GM03348 (cell line): ENCODE measurements at places on chromosomes 11 and 22.

GRCh38 chr22:27073601-27074425, 416.4 kb downstream of the MIAT start:
- no peak for DNase-seq

DNA sequence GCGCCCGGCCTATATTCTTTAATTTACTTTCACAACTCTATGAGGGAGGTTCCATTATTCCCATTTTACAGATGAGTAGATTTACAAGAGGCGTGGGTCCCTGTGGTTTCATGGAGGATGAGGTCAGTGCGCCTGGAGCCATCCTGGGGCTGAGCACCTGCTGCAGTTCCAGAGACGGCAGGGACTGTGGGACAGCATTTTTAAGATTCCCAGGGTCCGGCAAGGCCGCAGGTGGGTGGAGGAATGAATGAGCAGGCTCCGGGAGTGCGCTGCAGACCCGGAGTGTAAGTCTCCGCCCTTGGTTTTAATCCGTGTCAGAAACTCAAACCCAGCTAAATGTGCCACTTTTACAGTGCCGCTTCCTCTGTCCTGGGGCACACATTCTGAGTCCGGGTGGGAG, 4.1 kb upstream of the CHRM1 start:
- DNase-seq = no peak

- no peak for DNase-seq
These were observed 150.9 kb downstream of the CACNA1I start for GRCh38 chr22:39721206-39722031.

- no peak for DNase-seq
These were observed 1.5 kb upstream of the CHST1 start for GRCh38 chr11:45666648-45667642.

DNA sequence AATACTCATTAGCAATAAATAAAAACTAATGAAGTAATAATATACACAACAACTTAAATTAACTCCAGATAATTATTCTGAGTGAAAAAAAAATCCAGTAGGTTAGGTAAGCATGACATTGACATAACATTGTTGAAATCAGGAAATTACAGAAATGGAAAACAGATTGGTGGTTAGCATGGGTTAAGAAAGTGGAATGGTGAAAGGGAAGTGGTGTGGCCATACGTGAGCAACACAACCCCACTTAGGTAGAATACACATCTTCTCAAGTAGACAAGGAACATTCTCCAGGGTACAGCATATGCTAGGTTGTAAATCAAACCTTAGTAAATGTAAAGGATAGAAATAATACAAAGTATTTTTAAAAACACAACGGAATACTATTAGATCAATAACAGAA, 30.2 kb upstream of the CLTCL1 start:
- DNase-seq = no peak

DNA sequence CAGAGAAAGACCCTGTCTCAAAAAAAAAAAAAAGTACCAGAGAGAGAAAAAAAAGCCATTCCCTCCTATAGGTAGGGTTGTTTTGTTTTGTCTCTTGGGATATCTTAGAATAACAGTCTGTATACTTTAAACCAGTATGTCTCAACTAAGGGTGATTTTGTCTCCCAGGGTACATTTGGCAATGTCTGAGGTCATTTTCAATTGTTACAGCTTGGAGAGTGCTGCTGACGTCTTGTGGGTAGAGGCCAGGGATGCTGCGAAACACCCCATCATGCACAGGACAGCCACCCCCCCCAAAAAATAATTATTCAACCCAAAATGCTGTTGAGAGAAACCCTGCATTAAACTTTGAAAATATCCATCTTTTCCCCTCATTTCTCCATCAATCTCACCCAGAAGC, 56.1 kb upstream of the CRTAM start:
- no peak for DNase-seq

DNA sequence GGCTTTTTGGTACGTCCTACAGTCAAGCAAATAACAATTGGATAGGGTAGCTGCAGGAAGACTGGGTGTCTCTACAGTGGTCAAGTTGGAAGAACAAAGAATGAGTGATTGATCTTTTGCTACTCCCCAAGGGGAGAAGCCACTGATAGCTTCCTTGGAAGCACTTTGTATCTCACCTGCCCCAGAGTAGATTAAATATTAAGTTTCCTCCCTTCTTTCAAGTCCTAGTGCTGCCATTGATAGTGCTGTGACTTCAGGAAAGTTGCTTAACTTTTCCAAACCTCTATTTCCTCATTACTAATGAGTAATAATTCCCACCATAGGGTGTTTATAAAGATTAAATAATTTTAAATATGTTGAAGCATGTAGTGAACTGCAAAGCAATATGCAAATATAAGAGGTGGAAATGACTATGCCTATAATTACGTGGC, 35.6 kb upstream of the EHF start:
- no peak for DNase-seq

GRCh38 chr11:66720899-66721470, 8.0 kb downstream of the SPTBN2 start:
- no peak for DNase-seq

DNA sequence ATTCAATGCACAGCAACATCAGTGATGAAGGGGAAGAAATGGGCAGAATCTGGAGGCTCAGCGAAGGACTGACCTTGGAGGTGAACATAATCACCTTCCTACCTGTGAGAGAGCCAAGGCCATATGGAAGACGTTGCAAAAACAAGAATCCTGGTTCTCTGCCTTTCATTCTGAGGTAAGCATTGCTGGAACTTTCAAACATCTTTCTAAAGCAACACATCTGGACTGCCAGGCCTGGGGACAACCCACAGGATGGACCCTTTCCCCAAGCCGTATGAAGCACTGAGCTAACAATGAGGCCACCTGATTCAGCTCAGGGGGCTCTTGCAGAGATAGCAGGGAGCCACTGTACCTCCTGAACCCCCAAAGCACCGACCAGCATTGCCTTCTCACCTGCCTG, 70.5 kb downstream of the ETS1 start:
- no peak for DNase-seq

DNA sequence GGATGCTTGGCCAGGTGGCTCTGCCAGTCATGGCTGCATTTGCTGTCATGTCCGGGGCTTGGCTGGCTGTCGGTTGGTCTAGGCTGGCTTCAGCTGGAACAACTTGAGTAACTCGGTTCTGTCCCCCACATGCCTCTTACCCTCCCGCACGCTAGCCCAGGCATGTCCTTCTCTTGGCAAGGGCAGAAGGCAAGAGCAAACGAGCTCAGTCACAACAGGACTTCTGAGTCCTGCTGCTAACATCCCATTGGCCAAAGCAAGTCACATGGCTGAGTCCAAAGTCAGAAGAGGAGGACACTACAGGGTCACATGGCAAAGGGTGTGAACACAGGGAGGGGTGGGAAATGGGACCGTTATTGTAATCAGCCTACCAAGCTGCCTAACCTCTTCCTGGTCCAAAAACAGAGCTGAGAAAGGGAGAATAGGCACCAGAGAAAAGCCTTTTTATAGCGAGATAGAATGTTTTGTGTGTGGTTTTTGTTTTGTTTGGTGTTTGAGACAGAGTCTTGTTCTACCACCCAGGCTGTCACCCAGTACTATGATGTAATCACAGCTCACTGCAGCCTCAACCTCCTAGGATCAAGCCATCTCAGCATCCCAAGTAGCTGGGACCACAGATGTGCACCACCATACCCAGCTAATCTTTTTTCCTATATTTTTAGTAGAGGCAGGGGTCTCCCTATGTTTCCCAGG, 81.9 kb downstream of the MN1 start:
- DNase-seq = peak; percentile 23

DNA sequence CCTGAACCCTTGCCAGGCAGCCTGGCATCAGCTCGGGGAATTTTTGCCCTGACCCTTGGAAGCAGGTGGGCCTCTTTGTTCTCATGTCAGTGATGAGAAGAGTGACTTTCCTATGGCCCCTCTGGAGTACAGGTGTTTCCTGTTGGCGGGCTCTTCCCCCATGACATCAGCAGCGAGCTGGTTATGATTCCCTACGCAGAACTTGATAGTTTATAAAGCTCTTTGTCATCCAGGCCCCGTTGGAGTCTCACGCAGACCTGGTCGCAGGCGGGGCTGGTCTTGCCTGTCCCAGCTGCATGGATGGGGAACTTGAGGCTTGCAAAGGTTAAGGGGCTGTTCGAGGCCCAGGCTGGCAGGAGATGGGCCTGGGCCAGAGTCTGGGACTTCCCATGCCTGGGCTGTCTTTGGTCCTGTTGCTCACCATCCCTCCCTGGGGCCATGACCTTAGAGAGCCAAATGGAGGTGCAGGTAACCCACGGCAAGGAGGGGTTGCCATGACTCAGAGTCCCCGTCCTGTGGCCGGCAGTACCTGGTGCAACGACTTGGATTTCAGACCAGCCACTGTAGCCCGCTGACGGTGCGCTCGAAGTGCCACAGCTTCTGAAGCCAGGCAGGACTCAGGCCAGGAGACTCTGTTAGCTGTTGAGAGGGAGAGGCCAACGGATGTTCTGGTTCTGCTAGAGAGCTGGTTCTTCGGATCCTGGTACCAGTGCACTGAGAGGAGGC, 45.9 kb upstream of the PPP6R3 start:
- no peak for DNase-seq

GRCh38 chr22:19129871-19130270, 1.2 kb upstream of the TSSK2 start:
- DNase-seq = no peak

DNA sequence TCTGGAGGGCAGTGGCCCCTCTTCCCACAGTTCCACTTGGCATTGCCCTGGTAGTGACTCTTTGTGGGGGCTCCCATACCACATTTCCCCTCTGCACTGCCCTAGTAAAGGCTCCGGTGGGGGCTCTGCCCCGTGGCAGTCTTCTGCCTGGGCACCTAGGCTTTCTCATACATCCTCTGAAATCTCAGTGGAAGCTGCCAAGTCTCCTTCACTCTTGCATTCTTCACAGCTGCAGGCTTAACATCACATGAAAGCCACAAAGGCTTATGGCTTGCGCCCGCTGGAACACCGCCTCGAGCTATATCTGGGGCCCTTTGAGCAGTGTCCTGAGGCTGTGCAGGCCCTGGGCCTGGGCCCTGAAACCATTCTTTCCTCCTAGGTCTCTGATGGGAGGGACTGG, 25.3 kb downstream of the PLEKHB1 start:
- no peak for DNase-seq

DNA sequence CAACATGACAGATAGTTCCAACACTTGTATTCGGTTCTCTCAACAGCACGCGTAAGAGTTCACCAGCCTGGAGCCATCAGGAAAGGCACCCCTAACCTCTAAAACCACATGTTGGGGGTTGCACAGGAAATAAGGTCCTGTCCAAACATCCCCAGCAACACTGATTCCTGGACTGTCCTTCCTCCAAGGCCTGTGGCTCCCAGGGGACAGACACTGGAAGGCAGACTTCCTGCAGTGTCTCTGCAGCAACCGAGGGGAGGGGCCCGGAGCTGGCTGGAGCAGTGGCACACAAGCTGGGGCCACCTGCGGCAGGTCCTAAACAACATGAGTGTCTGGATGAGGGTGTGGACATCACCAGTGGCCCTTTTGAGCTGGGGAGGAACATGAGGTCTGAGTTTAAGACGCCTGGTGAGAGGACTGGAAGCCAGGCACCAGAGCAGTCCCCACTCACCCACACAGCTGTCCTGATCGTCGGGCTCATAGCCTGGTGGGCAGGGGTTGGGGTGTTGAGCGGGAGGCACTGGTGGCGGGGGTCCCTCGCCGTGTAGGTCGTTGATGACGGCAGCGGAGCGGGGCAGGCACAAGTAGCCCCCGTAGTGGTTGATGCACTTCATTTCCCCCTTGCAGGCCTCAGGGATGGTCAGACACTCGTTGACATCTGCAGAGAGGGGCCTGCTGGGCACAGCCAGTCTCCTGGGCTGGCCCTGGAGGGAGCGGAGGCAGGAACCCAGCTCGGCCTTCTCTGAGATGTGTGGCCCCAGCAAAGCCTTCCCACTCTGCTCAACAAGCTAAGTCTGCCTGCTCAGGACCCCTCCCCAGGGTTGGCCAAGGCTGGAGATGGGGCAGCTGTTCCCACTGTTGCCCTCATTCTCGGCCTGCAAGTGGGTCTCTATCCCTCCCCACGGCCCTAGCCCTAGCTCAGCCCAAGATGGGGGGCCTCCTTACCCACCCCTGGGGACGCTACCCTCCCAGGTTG, 1.6 kb downstream of the EFEMP2 start:
- no peak for DNase-seq

DNA sequence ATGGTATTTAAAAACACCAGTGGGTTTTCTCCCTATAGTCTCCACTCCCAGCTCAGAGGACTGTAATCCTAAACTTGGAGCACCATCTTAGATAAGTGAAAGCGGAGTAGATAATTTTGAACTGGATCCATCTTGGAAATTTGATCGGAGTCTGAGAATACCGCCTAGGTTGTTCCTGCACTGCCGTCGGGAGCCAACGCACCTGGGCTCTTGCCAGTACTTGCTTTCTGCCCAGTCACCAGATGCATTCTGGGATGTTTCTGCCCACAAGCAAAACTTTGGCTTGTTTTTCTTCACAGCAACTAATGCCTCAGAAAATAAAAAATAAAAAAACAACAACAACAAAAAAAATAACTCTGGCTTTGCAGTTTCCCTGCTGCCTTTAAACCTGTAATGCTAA, 113.0 kb upstream of the MTMR2 start:
- no peak for DNase-seq

DNA sequence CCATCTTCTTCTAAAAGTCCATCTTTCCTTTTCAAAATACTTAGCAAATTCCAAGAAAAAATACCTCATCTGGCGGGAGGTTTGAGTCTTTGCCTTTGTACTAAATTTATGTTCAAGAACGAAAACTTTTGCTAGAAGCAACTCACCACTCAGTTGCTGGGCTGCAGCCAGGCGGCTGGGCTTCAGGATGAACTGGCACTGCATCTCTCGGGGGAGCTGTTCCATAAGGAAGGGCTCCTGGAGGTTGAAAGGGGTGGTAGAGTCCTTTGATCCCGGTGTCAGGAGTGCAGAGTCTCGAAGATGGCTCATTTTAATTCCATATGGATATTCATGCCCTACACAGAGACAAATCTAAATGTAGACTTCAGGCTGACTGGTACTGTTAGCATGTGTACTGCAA, 105.8 kb downstream of the ARHGAP20 start:
- no peak for DNase-seq

DNA sequence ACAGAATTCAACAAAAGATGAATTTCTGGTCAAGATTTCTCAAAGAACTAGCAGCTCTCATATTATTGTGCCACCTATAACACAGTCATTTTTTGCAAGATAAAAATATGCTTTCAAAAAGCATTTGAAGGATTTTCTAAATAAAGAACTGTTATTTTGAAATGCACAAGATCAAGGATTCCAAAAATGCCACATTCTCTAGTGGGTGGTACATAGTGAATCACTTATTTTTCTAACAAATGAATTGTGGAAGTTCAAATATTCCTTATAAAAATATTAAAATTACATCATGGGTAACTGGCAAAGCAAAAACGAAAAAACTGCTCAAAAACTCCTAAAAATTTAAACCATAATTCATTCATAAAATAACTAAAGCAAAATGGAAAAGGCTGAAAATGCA, 2.1 kb downstream of the RNF141 start:
- DNase-seq = no peak
